H1 (cell line): ENCODE measurements at places on chromosomes 3 and 15. TPM values are rescaled to one million over a fixed set of nuclear protein-coding genes. Genes with fewer than 3 reads are reported as not detected.

Gene SERPINI1
- 5.6 and 9.9 TPM in 2 replicates for total RNA-seq

Gene SIDT1
- not detected in 2 replicates for total RNA-seq

Gene CELSR3
- total RNA-seq, result 26.7 and 29.5 TPM in 2 replicates

Gene SAXO2
- total RNA-seq, result 3.1 and 3.8 TPM in 2 replicates

Gene ILDR1
- 1.6 and 1.8 TPM in 2 replicates for total RNA-seq

Gene NRG4
- not detected in 2 replicates for total RNA-seq

Gene RFX7
- 40.9 and 41.9 TPM in 2 replicates for total RNA-seq

Gene CPLX3
- total RNA-seq, result not detected in 2 replicates

Gene GCSAM
- total RNA-seq, result not detected in 2 replicates

Gene MELTF
- 3.5 and 3.7 TPM in 2 replicates for total RNA-seq

Gene GOLGA8K
- total RNA-seq, result 0.48 and 1.3 TPM in 2 replicates

Gene RPUSD2
- 25.1 and 28.5 TPM in 2 replicates for total RNA-seq
